ENCODE measurements at places on chromosomes 16 and 17.
A peak's percentile ranks its signal among the peaks of the same experiment; 100 is the strongest.

DNA sequence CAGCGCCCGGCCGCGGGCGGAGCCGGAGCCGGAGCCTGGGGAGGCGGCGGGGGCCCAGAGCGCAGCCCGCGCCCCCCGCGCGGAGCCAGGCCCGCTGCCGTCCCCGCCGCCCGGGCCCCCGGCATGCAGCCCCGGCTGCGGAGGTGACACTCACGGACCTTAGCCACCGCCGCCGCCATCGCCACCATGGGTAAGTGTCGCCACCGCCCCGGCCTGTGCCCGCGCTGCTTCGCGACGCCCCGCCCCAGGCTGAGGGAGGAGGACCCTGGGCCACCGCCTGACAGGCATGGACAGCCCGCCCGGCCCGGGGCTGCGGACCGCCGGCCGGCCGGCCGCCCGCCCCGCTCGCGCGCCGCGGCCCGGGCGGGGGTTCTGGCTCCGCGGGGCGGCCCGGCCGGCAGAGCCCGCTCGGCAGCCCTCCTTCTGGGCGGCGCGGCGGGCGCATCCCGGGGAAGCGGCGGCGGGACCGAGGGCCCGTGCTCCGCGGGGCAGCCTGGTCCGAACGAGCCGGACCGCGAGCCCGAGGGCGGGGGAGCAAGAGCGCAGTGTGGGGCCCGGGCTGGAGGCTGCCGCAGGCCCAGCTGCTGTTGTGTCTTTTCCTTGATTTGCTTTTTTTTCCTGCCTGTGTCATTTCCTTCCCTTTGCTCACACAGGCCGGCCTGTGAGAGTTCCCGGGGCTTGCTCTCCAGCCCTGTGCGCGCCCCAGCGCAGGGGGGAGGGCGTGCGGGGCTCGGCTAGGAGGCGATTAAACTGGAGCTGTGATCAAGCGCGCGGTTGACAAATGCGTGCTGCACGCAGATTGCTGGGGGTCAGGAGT is 565 bp downstream of the MAP3K3 start:
- DNase-seq, result peak; percentile 52

DNA sequence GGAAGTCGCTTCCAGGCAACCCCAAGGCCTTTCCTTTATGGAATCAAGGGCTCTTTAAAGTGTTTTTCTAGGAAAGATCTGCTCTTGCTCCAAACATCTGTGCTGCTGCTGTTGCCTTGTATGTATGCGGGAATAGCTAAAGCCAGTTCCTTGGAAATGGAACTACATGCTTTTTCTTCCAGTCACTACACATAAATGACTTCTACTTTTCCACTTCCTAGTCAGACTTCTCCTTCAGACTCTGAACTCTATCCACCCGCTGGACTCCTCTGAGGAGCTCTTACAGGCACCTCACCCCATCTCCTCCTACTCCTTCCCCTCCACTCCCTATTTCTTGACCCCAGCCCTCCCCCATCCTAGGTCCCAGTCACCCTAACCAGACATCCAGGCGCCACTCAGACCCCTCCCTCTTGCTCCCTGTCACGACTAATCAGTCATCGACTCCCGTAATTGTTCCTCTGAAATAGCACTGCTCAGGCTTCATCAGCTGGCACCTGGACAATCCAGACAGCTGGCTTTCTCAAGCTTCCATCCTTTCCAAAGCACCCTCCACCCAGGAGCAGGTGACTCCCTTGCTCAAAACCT is 15.0 kb upstream of the PEMT start:
- DNase-seq, result no peak

GRCh38 chr16:69508033-69508755 is 57.6 kb upstream of the NFAT5 start:
- DNase-seq, result no peak

GRCh38 chr17:83196024-83196365 is 116.6 kb downstream of the METRNL start:
- no peak for DNase-seq

GRCh38 chr16:86757704-86758040 is 179.3 kb downstream of the FOXL1 start:
- DNase-seq, result no peak

DNA sequence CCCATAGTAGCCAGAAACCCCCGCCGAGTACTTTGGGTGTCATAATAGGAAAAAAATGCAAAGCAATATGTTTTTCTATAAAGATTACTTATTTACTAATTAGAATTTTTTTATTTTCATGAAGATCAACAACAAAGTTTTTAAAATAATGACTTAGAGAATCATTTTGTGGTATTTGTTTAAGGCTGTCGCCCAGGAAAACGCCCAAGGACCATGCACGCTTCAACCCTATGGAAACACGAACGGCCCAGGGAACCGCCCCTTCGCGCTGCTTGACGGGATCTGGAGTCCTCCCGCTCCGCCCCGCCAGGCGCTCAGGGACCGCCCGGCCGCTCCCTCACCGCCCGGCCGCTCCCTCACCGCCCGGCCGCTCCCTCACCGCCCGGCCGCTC is 408 bp upstream of the KPNA2 start:
- DNase-seq, result peak; percentile 92

GRCh38 chr17:37107406-37108083 is 158.8 kb downstream of the AATF start:
- peak; percentile 81 for DNase-seq

- DNase-seq, result no peak
Observed at GRCh38 chr16:22194707-22195444, 11.2 kb upstream of the EEF2K start.

- DNase-seq, result no peak
Observed at GRCh38 chr16:48609652-48610029, 339 bp downstream of the N4BP1 start.

DNA sequence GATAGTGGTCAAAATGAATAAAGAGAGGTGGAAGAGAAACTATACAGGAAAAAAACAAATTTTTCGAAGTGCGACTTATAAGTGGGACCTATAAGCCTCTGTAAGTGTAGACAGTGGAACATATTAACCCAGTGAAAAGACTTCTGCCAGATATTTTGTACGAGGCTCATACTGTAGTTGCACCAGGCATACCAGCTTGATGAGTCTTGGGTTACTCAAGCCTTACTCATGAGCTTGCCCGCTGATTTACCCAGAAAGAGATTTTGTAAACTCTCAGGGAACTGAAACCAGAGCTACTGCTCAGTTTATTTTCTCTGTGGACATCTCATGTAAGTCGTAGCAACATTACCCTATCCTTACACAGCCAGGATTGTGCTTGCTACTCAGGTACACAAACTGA is 708.0 kb upstream of the SOX9 start:
- no peak for DNase-seq

DNA sequence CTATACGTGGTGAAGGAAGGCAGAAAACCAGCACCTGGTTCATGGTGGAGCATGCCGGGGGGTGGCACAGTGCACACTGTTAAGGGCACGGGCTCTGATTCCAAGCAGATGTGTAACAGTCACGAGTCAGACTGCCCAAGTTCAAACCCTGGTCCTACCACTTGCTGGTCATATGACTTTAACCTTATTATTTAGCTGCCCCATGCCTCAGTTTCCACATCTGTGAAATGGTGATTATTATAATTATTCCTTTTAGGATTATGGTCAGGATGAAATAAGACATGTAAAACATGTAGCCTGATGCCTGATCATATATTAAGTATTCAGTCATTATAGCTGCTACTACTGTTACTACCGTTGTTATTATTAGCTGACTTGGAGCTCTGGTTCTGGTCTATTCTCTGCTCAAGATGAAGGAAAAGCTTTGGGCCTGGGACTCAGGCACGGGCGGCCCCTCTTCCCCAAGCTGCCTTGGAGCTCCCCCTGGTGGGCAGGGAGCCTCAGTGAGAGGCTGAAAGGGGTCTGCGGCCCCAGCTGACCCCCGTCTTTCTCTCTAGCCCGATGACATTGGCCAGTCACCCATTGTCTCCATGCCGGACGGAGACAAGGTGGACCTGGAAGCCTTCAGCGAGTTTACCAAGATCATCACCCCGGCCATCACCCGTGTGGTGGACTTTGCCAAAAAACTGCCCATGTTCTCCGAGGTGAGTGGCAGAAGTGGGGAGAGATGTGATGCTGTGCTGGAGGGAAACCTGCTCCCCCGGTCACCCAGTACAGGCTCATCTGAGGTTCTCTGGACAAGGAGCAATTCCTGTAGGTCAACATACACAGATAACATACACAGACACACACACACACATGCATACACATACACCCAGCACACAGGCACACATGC is 14.0 kb downstream of the NR1D1 start:
- DNase-seq, result no peak

GRCh38 chr16:68792465-68793324 is 50.6 kb upstream of the TANGO6 start:
- DNase-seq, result no peak

DNA sequence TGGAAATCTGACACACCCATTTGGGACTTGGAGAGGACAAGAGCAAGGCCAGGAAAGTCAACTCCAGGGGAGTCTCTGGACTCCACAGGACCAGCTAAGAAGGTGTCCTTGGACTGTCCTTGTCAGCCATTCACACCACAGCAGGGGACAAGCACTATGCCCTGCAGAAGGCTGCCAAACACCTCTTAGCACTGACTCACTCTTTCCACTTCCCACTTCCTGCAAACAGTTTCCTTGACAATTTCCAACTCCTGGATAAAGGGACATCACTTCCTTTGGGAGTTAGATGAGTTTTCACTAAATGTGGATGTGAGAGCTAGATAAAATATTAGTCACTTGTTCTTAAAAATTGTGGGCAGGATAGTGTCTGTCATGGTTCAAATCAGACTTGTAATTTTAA is 37.8 kb upstream of the BCAR1 start:
- no peak for DNase-seq

Data from breast epithelium (tissue), 4 donors.